ENCODE measurements at places on chromosomes 7 and 10. TPM values are rescaled to one million over a fixed set of nuclear protein-coding genes. Genes with fewer than 3 reads are reported as not detected.

DNA sequence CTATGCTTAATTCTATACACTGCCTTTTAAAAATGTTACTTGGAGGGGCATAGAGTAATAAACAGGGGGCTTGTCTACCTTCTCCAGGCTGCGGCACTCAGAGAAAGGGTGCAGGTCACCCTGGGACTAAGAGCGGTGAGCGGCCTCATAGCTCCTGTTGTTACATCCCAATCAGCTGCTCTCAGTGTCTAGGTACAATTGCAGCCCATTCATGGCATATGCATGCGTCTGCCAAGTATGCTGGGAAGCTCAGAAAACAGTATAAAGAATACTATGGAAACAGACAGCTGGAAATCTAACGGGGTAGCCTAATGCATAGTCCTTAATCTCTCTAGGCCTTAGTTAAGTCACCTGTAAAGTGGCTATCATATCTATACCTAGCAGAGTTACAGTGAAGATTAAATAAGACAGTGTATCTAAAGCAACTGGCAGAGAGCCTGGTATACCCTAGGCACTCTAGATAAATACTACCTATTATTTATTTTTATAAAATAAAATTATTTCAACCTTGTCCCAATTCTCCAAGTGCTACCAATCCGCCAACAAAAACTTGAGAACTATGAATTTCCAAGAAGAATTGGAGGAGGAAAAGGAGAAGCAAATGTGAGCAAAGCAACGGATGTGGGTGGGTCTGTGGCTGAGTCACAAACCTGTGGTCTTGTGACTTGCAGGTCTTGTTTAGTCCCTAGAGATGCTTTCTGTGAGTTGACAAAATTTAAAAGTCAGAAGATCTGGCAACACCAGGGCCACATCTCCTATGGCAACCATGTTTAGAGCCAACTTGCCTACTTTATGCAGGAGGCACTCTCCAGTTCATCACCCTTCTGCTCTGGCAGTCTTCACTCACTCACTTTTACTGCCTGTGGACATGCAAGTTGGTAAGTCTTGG, 183.0 kb downstream of the RAPGEF5 start:
- no peaks in the 10 kb centered on the region for H3K27me3 ChIP-seq
- no peaks in the 10 kb centered on the region for H3K36me3 ChIP-seq
- no peak overlapping the region for H3K4me3 ChIP-seq
- DNase-seq: no peak
- no peaks in the 10 kb centered on the region for H3K4me1 ChIP-seq

GRCh38 chr10:17588420-17588819, 28.8 kb downstream of the HACD1 start:
- no peaks in the 10 kb centered on the region for H3K4me1 ChIP-seq
- H3K36me3 ChIP-seq: no peaks in the 10 kb centered on the region
- no peaks in the 10 kb centered on the region for H3K27me3 ChIP-seq
- H3K27ac ChIP-seq: no peak overlapping the region
- H3K4me3 ChIP-seq: no peak overlapping the region

DNA sequence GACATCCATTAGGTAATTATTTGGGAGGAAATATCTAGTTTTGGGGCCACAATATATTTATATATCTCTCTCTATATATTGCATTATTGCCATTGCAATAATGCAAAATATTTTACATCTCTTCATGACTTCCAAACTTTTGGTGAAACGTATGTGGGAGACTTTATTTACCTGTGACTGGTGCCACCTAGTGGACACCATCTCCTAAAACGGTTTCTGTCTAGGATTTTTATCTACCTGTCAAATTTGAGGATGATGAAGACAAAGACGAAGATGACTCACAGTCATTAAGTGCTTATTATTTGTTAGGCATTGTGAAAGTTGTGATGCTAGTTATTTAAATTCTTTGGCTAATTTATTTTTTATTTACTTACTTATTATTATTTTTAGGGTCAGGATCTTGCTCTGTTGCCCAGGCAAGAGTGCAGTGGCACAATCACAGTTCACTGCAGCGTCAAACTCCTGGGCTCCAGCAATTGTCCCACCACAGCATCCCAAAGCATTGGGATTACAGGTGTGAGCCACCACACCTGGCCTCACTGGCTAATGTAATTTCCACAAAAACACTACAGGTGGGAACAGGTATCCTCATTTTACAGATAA, 18.7 kb upstream of the CBLL1 start:
- H3K27ac ChIP-seq: no peak overlapping the region
- H3K4me3 ChIP-seq: no peak overlapping the region
- DNase-seq: peak; percentile 36
- H3K4me1 ChIP-seq: no peaks in the 10 kb centered on the region
- no peaks in the 10 kb centered on the region for H3K36me3 ChIP-seq

GRCh38 chr7:511476-512145, 8.0 kb downstream of the PDGFA start:
- no peak overlapping the region for H3K4me3 ChIP-seq
- peaks cover 4% of the 10 kb centered on the region for H3K27me3 ChIP-seq
- no peak overlapping the region for H3K27ac ChIP-seq
- no peak for DNase-seq
- H3K36me3 ChIP-seq: no peaks in the 10 kb centered on the region

CYP3A4 gene
- not detected for total RNA-seq

FIGNL1 gene
- 17.8 TPM for total RNA-seq

DNA sequence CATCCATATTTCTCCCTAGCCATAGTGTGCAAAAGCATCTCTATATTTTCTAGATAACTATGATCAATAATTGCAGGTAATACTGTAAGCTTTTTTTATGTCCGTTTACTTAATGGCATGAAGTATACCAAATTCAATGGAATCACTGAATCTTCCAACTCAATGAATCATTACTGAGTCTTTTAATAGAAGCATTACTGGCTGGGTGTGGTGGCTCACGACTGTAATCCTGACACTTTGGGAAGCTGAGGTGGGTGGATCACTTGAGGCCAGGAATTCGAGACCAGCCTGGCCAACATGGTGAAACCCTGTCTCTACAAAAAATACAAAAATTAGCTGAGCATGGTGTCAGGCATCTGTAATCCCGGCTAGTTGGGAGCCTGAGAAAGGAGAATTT, 372.5 kb downstream of the BMPER start:
- no peaks in the 10 kb centered on the region for H3K4me1 ChIP-seq
- H3K27ac ChIP-seq: no peak overlapping the region
- H3K36me3 ChIP-seq: no peaks in the 10 kb centered on the region
- no peak overlapping the region for H3K4me3 ChIP-seq
- no peak for DNase-seq

MAT1A gene
- total RNA-seq: not detected

GRCh38 chr10:83023662-83024061, 1115.6 kb upstream of the GHITM start:
- no peak overlapping the region for H3K27ac ChIP-seq
- DNase-seq: no peak
- no peak overlapping the region for H3K4me3 ChIP-seq
- H3K36me3 ChIP-seq: no peaks in the 10 kb centered on the region
- H3K27me3 ChIP-seq: no peaks in the 10 kb centered on the region

GRCh38 chr10:22491931-22492615, 146.8 kb downstream of the SPAG6 start:
- H3K4me3 ChIP-seq: no peak overlapping the region
- H3K36me3 ChIP-seq: no peaks in the 10 kb centered on the region
- peaks cover 16% of the 10 kb centered on the region for H3K4me1 ChIP-seq
- peak; percentile 13 for DNase-seq
- no peak overlapping the region for H3K27ac ChIP-seq

- H3K4me3 ChIP-seq: no peak overlapping the region
- H3K4me1 ChIP-seq: no peaks in the 10 kb centered on the region
- no peak overlapping the region for H3K27ac ChIP-seq
- H3K36me3 ChIP-seq: no peaks in the 10 kb centered on the region
- no peak for DNase-seq
- H3K27me3 ChIP-seq: no peaks in the 10 kb centered on the region
Measured at GRCh38 chr10:61828034-61828433, 73.5 kb upstream of the ARID5B start.

GRCh38 chr7:38452681-38453108, 178.5 kb downstream of the AMPH start:
- no peak for DNase-seq
- no peak overlapping the region for H3K27ac ChIP-seq
- H3K4me1 ChIP-seq: no peaks in the 10 kb centered on the region
- H3K4me3 ChIP-seq: no peak overlapping the region
- H3K36me3 ChIP-seq: no peaks in the 10 kb centered on the region
- H3K27me3 ChIP-seq: no peaks in the 10 kb centered on the region

- H3K27ac ChIP-seq: no peak overlapping the region
- H3K4me1 ChIP-seq: no peaks in the 10 kb centered on the region
- H3K27me3 ChIP-seq: no peaks in the 10 kb centered on the region
- H3K36me3 ChIP-seq: no peaks in the 10 kb centered on the region
- DNase-seq: no peak
Measured at GRCh38 chr7:99642027-99642426, 25.3 kb downstream of the ZSCAN25 start.

- no peaks in the 10 kb centered on the region for H3K27me3 ChIP-seq
- no peak overlapping the region for H3K27ac ChIP-seq
- H3K4me1 ChIP-seq: no peaks in the 10 kb centered on the region
- H3K4me3 ChIP-seq: no peak overlapping the region
- DNase-seq: no peak
- no peaks in the 10 kb centered on the region for H3K36me3 ChIP-seq
Measured at GRCh38 chr7:27113991-27114769, 11.7 kb upstream of the HOXA2 start.

DNA sequence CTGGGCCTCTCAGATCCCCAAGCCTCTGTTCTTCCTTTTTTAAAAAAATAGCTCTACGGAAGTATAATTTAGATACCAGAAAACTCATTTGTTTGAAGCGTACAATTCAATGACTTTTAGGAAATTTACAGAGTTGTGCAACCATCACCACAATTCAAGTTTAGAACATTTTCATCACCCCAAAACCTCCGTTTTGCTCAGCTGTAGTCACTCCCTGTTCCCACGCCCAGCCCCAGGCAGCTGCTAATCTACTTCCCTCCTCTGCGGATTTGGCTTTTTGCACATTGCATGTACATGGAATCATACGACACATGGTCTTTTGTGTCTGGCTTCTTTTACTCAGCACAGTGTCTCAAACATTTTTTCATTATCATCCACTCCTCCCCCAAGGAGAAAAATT, 229.2 kb downstream of the TCF7L2 start:
- H3K4me1 ChIP-seq: no peaks in the 10 kb centered on the region
- no peaks in the 10 kb centered on the region for H3K27me3 ChIP-seq
- no peak for DNase-seq

DNA sequence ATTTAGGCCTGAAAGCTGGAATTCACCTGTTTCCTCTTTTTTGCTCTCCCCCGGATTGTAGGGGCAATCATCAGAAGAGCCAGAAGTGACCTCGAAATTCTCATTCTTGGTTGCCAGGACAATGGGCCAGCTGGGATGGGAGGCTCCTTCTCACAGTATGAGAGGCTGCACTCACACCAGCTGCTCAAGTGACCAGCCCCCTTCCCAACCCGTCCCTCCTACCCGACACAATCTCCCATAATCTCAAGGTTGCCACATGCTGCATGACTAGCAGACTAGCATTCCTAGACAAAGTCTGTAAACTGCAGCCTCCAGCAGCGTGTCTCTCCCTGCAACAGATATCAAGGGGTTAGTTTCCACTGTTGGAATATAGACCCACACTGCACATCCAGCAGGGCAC, 110.3 kb downstream of the C1GALT1 start:
- H3K4me3 ChIP-seq: no peak overlapping the region
- no peaks in the 10 kb centered on the region for H3K36me3 ChIP-seq
- no peak overlapping the region for H3K27ac ChIP-seq
- H3K4me1 ChIP-seq: no peaks in the 10 kb centered on the region
- no peaks in the 10 kb centered on the region for H3K27me3 ChIP-seq

DNA sequence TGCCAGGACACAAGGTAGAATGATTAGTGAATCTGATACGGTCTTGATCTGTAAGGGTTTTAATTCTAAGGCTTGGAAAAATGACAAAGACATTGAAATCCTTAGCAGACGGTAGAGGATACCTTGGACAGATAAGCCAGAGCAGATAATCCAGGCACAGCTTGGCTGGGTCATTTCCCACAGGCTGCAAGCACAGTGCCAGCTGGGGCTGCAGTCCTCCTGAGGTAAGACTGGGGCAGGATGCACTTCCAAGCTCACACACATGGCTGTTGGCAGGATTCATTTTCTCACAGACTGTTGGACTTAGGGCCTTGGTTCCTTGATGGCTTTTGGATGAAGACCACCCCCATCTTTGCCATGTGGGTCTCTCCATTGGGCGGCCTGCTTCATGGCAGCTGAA, 63.2 kb upstream of the BMPER start:
- H3K27me3 ChIP-seq: no peaks in the 10 kb centered on the region
- no peak overlapping the region for H3K27ac ChIP-seq
- DNase-seq: no peak
- no peaks in the 10 kb centered on the region for H3K4me1 ChIP-seq
- no peak overlapping the region for H3K4me3 ChIP-seq

GSTO2 gene
- 1.4 TPM for total RNA-seq

DNA sequence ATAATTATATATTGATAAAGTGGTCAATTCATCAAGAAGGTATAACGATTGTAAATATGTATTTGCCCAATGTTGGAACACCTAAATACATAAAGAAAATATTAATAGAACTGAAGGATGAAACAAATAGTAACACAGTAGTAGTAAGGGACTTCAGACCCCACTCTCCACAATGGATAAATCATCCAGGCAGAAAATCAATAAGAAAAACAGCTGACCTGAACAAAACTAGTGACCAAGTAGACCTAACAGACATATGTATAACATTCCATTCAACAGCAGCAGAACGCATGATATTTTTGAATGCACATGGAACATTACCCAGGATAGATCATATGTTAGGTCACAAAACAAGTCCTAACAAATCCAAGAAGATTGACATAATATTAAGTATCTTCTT, 286.1 kb upstream of the BMPER start:
- H3K27me3 ChIP-seq: no peaks in the 10 kb centered on the region
- no peak overlapping the region for H3K27ac ChIP-seq
- H3K36me3 ChIP-seq: no peaks in the 10 kb centered on the region

CRHR2 gene
- not detected for total RNA-seq

DNA sequence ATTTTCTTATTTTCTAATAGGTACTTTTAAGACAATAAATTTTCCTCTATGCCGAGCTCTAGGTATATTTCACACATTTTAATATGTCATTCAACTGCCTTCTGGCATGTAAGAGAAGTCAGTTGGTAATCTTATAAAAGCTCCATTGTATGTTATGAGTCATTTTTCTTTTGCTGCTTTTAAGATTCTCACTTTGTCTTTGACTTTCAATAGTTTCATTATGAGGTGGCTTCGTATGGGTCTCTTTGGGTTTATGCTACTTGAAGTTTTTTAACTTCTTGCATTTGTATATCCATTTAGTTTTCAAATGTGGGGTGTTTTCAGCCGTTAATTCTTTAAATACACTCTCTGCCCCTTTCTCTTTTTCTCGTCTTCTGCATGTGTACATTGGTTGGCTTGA, 80.5 kb downstream of the ABCA13 start:
- H3K36me3 ChIP-seq: no peaks in the 10 kb centered on the region
- DNase-seq: no peak
- H3K27ac ChIP-seq: no peak overlapping the region
- H3K27me3 ChIP-seq: no peaks in the 10 kb centered on the region
- H3K4me3 ChIP-seq: no peak overlapping the region
- H3K4me1 ChIP-seq: no peaks in the 10 kb centered on the region

- H3K27ac ChIP-seq: no peak overlapping the region
- no peak overlapping the region for H3K4me3 ChIP-seq
- H3K4me1 ChIP-seq: no peaks in the 10 kb centered on the region
- H3K27me3 ChIP-seq: no peaks in the 10 kb centered on the region
- DNase-seq: no peak
Measured at GRCh38 chr7:33781167-33781566, 124.2 kb upstream of the BMPER start.

PSPH gene
- total RNA-seq: 3.5 TPM

Data from naive thymus-derived CD4-positive, alpha-beta T cell (primary cell).